Immature natural killer cell (primary cell): ENCODE measurements at places on chromosomes 2 and 18.

DNA sequence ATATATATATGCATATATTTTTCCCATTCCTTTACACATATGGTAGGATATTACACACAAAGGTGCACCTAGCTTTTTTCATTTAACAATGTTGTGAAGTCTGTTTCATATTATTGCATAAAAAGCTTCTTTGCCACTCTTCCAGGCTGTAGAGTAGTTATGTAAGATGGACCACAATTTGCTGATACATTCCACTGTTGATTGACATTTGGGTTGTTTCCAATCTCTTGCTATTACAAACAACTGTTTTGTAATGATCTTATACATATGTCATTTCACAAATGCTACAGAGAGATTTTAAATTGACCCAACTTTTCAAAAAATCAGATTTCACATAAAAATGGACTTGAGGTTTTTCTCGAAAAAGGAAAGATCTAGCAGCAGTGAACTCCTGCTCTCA is 301.4 kb downstream of the CDCA7 start:
- no peak overlapping the region for H3K27ac ChIP-seq
- no peak for DNase-seq
- H3K4me1 ChIP-seq = no peaks in the 10 kb centered on the region
- H3K36me3 ChIP-seq = no peaks in the 10 kb centered on the region

DNA sequence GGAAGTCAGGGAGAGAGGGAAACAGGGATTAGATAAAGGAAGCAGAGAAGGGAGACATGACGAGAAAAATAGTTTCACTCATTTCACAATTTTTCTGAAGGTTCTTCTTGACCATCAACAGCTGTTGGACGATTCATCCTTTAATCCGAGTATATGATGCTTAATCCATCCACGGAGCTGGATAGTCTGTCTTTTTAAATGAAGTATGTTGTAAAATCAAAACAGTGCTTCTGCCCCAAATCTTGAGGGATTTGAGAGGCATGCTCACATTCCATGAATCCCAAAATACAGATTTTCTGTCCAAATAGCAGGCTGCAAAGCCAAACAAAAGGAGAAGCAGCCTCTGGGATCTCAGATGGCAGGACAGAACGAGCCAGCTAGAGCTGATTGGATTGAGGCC is 47.5 kb downstream of the EPAS1 start:
- peaks cover 6% of the 10 kb centered on the region for H3K27me3 ChIP-seq
- H3K4me1 ChIP-seq = peaks cover 2% of the 10 kb centered on the region
- H3K36me3 ChIP-seq = no peaks in the 10 kb centered on the region
- no peak overlapping the region for H3K4me3 ChIP-seq

GRCh38 chr2:112168422-112169124 is 30.4 kb downstream of the FBLN7 start:
- H3K4me1 ChIP-seq = peaks cover 32% of the 10 kb centered on the region
- peaks cover 5% of the 10 kb centered on the region for H3K27me3 ChIP-seq
- no peaks in the 10 kb centered on the region for H3K36me3 ChIP-seq
- peak overlapping the region; percentile 72 for H3K4me3 ChIP-seq

GRCh38 chr2:124264551-124265091 is 239.5 kb downstream of the CNTNAP5 start:
- H3K4me3 ChIP-seq = peak overlapping the region; percentile 51
- H3K36me3 ChIP-seq = no peaks in the 10 kb centered on the region
- peaks cover 3% of the 10 kb centered on the region for H3K27me3 ChIP-seq
- peaks cover 17% of the 10 kb centered on the region for H3K4me1 ChIP-seq
- DNase-seq = peak; percentile 58

DNA sequence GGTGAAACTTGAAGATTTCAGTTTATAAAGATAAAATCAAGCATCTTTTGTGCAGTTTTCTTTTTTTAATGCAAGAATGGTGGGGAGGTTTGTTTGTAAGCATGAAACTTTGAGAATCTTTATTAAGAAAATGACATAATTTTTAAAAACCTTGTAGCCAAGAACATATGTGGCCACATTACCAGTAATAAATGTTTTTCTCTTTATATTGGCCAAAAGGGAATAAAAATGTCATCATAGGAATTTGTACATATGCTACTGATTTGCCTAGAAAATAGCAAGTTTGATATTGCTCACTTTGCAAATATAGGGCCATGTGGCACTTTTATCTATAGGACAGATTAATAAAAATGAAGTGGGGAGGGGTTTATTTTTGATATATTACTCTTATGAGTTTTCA is 25.6 kb downstream of the METTL21A start:
- no peak overlapping the region for H3K4me3 ChIP-seq
- DNase-seq = no peak
- H3K27ac ChIP-seq = no peak overlapping the region
- H3K27me3 ChIP-seq = no peaks in the 10 kb centered on the region

DNA sequence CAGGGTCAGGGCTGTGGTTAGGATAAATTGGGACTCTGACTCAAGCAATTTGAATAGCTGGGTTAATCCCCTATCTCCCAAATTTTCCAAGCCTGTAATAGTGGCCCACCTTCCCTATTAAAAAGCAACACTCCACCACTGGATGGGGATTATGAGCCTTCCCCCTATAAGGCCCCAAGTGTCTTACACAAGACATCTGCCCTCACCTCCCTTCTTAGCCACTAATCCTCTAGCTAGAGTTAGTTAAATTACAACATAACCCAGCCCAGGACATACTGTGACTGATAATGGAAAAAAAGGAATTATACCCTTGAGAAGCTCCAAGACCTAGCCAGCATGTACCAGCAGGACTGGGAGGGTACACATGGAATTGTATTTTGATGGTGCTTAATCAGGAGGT is 190.4 kb downstream of the NRP2 start:
- no peak for DNase-seq
- H3K36me3 ChIP-seq = no peaks in the 10 kb centered on the region
- H3K27ac ChIP-seq = no peak overlapping the region
- no peak overlapping the region for H3K4me3 ChIP-seq
- H3K27me3 ChIP-seq = peaks cover 2% of the 10 kb centered on the region

DNA sequence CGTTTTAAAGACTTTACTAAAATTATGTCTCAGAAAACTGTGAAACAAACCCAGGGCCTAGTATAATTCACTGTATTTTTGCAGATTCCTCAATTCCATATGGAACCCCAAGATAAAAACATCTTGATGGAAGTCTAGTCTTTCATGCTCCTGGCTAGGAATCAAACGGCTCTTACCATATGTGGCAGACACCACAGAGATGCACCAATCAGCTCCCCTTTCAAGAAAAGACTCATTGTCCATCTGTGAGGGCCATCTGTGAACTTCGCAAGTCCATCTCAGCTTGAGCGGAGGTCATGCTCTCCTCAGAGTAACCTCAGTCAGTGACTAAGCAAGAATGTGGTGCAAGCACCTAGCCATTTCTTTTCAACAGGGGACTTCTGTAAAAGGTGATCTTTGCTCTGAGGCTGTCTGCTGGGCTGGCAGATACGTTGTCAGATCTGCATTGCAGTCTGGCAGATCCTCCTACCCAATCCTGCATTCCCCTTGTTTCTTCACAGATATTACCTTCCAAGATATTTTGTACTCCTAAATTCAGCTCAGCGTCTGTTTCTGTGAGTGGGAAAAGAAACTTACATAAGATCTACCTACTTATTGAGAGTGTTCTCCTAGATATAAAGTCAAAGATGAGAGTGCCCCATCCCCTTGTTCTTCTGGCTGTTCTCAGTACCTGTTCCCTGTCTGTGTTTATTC is 419.3 kb downstream of the SPAG16 start:
- H3K27me3 ChIP-seq = no peaks in the 10 kb centered on the region
- no peaks in the 10 kb centered on the region for H3K4me1 ChIP-seq
- no peaks in the 10 kb centered on the region for H3K36me3 ChIP-seq
- H3K27ac ChIP-seq = no peak overlapping the region
- no peak overlapping the region for H3K4me3 ChIP-seq

DNA sequence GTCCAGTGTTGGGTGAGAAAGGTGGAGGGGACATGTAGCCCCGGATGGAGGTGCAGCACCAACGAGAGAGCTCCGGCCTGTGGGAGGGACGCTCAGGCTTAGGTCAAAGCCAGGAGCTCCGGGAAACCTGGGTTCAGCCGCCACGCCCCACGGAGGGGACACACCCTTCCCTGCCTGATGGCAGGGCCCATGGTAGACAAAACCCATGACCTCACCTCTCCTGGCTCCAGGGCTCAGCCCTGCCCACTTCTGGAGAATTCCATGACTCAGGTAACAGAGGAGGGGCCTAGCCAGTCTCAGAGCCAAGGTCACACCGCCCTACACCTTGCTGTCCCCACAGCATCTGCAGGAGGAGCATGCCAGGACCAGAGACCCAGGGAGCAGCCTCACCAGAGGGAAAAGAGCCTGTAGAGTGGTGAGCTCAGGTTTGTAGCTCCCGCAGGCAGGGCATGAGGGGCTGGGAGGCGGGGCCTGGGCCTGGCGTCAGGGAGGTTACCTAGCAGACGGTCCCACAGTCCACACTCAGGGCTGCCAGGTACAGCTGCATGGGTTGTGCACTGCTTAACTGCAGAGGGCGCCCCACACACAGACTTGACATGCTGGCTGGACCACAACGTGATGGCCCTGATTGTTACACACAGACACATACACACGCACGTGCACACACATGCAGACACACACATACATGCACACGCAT is 70.8 kb upstream of the SMAD7 start:
- H3K27me3 ChIP-seq = peaks cover 5% of the 10 kb centered on the region
- no peak overlapping the region for H3K4me3 ChIP-seq
- peaks cover 22% of the 10 kb centered on the region for H3K4me1 ChIP-seq
- H3K36me3 ChIP-seq = no peaks in the 10 kb centered on the region
- DNase-seq = peak; percentile 37
- H3K27ac ChIP-seq = no peak overlapping the region

GRCh38 chr2:168450171-168450570 is 5.9 kb upstream of the CERS6 start:
- H3K27me3 ChIP-seq = no peaks in the 10 kb centered on the region
- no peaks in the 10 kb centered on the region for H3K4me1 ChIP-seq
- no peak overlapping the region for H3K4me3 ChIP-seq
- no peak for DNase-seq
- H3K27ac ChIP-seq = no peak overlapping the region

GRCh38 chr18:10454681-10455557 is 484 bp downstream of the APCDD1 start:
- peaks cover 16% of the 10 kb centered on the region for H3K27me3 ChIP-seq
- peaks cover 6% of the 10 kb centered on the region for H3K4me1 ChIP-seq
- no peak for DNase-seq
- H3K27ac ChIP-seq = no peak overlapping the region
- H3K36me3 ChIP-seq = no peaks in the 10 kb centered on the region

DNA sequence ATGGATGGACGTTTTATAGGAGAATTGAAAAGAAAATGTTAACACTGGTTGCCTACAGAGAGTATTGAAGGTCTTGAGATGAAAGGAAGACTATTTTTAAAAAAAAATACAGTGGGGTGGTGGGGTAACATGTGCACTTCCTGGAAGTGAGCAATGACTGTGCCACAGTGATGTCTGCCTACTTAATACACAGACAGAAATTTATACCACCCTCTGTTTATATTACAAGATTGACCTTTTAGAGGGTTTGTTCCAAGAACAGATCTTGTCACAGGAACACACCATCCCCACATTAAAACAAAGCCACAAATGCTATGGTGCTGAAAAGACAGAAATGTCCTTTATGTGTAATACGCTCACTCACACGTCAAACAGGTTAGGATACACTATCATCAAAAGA is 87.6 kb downstream of the THADA start:
- H3K4me3 ChIP-seq = no peak overlapping the region
- H3K36me3 ChIP-seq = peaks cover 33% of the 10 kb centered on the region
- peaks cover 11% of the 10 kb centered on the region for H3K4me1 ChIP-seq
- H3K27me3 ChIP-seq = no peaks in the 10 kb centered on the region

DNA sequence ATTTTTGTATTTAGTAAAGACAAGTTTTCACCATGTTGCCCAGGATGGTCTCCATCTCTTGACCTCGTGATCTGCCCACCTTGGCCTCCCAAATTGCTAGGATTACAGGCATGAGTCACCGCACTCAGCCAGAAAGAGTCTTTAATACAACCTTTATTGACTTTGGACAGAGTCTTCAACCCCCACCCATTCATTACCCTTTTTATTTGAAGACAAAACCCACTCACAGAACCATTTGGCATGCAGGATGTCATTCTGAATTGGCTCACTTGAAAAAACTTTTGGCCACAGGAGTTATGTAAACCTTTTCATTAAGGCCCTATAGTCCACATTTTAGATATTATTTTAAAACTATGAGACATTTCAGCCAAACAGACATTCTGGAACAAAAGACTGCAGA is 217.9 kb upstream of the RND3 start:
- no peaks in the 10 kb centered on the region for H3K36me3 ChIP-seq
- no peaks in the 10 kb centered on the region for H3K4me1 ChIP-seq
- no peak for DNase-seq
- no peaks in the 10 kb centered on the region for H3K27me3 ChIP-seq

- no peak overlapping the region for H3K27ac ChIP-seq
- peaks cover 4% of the 10 kb centered on the region for H3K36me3 ChIP-seq
Observed at GRCh38 chr2:186637497-186637800, 47.6 kb downstream of the ITGAV start.
